ENCODE measurements at places on chromosomes 1 and 21.

GRCh38 chr1:191905781-191906180 lies 252.5 kb upstream of the RGS18 start:
- DNase-seq = no peak

DNA sequence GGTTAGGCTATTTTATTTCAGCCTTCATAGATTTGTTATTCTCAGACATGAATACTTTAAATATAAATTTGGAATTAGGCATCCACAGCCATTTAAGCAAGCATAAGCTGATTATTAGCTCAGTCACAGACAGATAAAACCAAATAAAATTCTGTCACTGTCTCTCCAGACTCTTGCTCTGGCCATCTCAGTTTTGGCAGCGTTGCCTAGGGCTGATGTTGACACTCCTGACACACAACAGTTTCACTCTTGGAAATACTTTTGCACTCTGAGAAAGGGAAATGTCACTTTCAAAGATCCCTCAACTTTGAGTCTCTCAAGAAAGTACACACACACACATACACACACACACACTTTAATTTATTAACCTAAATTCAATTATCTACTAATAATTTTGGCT lies 372.7 kb downstream of the BRINP3 start:
- DNase-seq = no peak

GRCh38 chr1:202856014-202856413 lies 32.9 kb downstream of the RABIF start:
- no peak for DNase-seq

GRCh38 chr21:43269440-43269839 lies 100.6 kb downstream of the CRYAA start:
- DNase-seq = no peak

- DNase-seq = peak; percentile 54
Measured at GRCh38 chr1:30782361-30783255, 25.0 kb upstream of the LAPTM5 start.

DNA sequence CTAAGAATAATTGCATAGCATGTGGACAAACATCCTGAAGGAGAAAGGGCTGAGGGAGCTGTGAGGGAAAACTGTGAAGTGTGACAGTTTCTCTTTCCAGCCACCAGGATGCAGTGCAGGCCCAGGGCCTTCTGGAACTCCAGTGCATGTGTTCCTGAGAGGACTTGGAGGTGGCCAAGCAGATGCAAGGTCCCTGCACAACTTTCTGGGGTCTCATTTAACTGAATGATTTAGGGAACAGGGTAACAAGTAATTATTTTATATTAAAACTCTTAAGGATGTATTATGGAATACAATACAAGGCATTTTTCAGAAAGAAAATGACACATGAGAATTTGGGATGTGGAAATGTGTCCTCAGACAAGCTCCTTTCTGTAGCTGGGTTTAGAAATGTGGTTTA lies 61.2 kb upstream of the MCOLN3 start:
- DNase-seq = no peak

- DNase-seq = no peak
Measured at GRCh38 chr1:20849100-20849499, 62.0 kb upstream of the HP1BP3 start.

DNA sequence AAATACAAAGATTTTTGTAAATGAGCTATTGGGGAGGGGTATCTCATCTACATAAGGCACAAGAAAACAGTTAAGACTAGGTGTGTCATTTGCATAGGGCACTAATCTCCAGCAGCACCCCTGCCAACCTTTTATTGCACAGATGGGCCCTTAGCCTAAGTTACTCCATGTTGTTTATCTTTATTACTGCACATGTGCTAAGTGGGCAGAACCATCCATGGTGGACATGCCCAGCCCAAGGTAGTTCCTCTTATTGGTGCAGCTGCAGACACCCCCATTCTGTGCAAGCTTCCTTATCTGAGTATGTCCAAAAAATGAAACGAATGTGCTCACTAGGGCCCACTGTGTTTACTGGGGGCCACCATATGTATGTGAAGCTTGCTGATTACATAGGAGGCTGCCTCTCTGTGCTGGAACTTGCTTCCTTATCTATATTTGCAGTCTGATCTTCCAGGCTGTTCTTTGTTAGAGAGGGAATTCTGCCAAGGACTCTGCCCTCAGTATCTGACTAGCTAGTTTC lies 77.3 kb upstream of the NEK7 start:
- DNase-seq = no peak

- DNase-seq = no peak
Measured at GRCh38 chr1:212309967-212310366, 24.8 kb downstream of the PPP2R5A start.

DNA sequence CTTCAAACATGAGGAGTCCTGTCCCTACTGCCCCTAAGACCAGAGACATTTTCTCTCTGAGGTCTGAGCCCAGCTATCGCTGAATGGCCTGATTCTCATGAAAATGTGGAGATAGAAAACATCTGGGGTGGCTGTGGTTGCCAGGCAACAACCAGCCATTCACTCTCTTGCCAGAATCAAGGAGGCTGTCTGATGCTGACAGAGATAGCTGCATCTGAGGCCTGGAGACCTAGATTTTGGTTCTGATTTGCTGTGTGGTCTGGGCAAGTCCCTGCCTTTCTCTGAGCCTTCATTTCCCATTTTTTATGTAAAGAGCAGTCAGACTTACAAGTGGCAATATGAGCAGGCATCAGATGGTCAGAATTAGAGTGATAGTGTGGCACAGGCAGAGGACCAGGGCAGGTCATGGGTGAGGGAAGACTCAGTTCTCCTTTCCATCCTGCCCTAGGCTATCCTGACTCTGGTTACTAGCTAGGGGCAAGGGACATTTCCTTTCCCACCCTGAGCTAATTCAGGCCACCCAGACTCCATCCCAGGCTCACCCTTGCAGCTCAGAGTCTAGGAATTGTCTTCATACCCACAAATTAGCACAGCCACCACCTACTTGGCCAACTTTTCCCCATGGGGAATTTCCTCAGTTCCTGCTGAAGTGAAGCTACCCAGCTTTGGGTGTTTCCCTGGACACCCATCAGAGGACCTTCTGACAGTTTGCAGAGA lies 20.0 kb upstream of the RNF19B start:
- DNase-seq = no peak

DNA sequence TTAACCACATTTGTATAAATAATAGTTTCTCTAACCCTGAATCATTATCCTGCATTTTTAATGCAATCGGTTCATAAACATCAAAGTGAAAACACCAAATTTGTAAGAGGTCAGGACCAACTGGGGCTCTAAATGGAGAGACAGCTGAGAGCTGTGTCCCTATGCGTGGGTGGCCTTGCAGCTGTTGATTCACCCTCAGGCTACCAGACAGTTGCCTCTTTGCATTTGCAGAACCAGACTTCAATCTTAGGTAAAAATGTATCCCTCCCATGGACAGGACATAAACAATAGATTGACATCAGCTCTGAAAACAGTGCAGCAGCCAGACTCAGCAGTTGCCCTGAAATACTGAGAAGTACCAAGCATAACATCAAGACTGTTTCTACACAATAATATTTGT lies 8.8 kb upstream of the TGFB2 start:
- DNase-seq = no peak

DNA sequence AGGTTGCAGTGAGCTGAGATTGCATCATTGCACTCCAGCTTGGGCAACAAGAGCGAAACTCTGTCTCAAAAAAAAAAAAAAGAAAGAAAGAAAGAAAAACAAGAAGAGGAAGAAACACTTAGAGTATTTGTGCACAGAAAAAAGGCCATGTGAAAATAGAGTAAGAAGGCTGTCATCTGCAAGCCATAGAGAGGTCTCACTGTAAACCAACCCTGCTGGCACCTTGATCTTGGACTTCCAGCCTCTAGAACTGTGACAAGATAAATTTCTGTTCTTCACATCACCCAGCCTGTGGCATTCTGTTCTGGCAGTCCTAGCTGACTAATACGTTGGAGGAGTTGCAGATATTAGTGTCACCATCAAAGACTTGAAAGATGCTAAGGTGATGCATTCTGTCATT lies 12.1 kb upstream of the ZDHHC18 start:
- no peak for DNase-seq

DNA sequence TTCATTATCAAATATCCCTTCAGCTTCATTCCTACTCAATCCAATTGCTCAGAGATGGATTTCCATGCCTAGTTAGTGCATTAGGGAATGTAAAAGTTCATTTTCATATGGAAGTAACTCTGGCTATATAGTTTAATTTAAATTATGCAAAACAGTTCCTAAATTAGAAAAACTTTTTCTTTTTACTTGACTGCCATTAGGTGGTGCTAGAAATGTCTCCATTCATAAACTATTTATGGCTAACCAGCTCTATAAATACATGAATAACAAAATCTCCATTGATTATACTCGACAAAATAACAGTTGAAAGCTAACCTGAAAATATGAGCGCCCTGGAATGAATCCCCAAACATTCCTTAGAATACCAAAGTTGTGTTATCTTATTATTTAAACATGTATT lies 311.4 kb downstream of the USH2A start:
- DNase-seq = no peak

- DNase-seq = no peak
Measured at GRCh38 chr1:88595355-88596002, 88.6 kb upstream of the PKN2 start.

DNA sequence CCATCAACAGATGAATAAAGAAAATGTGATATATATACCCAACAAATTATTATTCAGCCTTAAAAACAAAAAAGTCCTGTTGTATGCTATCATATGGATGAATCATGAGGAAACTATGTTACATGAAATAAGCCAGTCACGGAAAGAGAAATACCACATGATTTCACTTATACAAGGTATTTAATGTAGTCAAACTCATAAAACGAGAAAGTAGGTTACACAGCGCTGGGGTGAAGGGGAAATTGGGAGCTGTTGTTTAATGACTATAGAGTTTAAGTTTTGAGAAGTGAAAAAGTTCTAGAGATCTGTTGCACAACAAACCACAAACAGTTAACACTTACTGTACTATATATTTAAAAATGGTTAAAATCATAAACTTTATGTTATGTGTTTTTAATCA lies 58.5 kb downstream of the SLC25A24 start:
- no peak for DNase-seq

DNA sequence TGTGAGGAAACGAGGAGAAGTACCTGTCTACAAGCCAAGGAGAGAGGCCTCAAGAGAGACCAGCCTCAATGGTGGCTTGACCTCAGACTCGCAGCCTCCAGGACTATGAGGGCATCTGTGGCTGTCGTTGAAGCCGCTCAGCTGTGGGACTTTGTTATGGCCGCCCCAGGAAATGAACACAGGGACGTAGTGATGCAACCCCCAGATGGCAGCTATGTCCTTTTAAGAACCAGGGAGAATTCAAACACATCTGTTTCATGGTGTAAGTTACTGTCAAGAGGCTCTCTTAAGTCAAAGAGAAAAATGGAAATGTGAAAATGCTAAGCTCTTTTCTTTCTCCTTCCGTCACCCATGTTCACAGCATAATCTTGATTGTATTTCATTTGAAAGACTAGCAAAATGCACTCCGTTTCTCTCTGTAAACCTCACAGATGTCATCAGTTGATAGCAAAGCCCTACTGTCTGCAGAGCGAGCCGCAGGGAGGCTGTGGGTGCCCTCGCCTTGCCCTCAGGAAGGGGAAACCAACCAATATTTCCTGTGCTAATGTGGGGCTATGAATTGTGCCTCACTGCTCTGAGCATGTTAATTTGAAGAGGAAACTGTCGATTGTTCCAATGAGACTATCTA lies 21.3 kb downstream of the UBASH3A start:
- no peak for DNase-seq

DNA sequence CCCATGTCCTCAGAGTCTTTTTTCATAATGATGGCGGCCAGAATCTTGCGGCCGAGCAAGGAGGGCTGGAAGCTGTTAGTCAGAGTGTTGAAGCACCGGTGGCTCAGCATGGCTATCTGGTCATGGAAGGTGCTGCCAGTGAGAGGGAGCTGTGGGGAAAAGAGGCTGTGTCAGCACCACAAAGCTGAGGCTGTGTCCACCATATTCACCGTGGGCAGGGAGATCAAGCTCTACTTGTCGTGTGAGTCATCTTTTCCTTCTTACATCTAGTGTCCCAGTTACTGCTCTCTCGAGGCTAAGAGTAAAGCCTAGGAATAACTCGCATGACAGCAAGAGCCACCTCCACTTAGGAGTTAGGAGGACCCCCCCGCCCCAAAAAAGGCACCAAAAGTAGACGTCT lies 18.2 kb downstream of the ADAR start:
- DNase-seq = no peak
